MCF 10A (cell line): ENCODE measurements at places on chromosomes 3 and 15. TPM values are rescaled to one million over a fixed set of nuclear protein-coding genes. Genes with fewer than 3 reads are reported as not detected.

DNA sequence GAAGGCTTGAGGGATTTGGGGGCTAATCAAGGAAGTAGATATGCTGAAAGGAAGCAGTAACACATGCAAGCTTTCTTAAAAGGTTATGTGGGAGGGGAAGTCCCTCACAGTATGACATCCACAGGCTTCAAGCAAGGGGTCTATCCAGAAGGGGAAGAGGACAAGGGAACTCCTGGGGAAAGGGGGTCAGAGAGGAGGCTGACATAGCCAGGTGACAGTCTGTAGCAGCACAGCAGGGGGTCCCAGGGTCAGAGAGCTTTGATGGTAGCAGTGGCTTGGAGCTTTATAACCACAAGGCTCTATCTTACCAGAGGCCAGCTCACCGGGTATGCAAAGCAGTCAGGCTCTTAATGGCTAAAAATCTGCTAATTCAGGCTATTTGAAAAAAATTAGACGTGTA lies 150.6 kb upstream of the NSMCE3 start:
- no peak for DNase-seq

DNA sequence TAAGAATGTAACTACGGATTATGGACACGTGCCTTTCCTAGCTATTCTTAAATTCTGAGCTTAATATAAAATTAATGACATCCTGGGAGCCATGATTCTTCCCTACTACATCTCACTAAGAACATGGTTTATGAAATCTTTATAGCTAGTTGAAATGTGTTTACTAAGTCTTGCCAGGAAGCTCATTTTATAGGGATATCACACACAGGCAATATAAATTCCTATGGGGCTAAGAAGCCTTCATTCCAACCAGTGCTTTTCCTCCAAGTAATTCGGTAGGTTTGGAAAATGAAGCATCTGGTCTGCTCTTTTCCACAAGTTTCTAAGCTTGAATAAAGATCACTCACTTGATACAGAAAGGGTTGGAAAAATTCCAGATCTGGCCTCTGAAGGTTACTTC lies 802.6 kb downstream of the FHIT start:
- no peak for DNase-seq

DNA sequence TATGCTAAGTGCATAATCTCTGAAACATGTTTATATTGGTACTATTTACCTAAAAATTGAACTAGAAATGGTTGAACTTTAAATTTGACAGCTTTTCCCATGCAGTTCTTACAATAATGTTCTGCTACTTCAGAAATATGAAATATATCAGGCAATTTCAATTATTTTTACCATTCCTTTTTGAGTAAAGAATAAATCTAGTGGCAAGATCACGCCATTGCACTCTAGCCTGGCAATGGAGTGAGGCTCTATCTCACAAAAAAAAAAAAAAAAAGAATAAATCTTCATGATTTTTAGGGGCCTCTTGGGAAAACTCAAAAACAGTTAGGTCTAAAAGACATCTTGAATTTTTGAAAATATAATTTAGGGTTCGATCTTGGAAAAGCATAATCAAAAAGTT lies 10.6 kb upstream of the DNAAF4 start:
- no peak for DNase-seq

GRCh38 chr15:74158855-74159650 lies 14.5 kb upstream of the ISLR start:
- no peak for DNase-seq

PGBD4 gene
- 2.4 and 2.6 TPM in 2 replicates for total RNA-seq

BNC1 gene
- total RNA-seq: 68.3 and 93.5 TPM in 2 replicates

CD200 gene
- 0.44 TPM in 1 of 2 replicates, not detected in the other for total RNA-seq

RNF111 gene
- 29.2 and 32.8 TPM in 2 replicates for total RNA-seq
